ENCODE measurements at places on chromosomes 2 and 18.
A peak's percentile ranks its signal among the peaks of the same experiment; 100 is the strongest.

GRCh38 chr2:188765522-188766470 lies 208.4 kb upstream of the COL3A1 start:
- no peak for DNase-seq

- no peak for DNase-seq
Measured at GRCh38 chr2:21251216-21251980, 127.6 kb downstream of the TDRD15 start.

DNA sequence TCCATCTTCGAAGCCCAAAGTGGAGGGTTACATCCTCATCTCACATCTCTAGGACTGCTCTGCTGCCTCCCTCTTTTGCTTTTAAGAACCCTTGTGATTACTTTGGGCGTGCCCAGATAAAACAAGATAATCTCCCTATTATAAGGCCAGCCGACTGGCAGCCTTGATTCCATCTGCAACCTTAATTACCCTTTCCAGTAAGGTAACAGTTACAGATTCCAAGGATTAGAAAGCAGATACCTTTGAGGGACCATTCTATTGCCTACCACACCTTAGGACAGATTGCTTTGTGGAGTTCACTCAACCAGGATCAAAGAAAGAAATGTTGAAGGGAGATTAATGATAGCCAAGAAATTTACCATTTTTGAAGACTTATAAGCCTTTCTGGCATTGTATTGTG lies 250.8 kb upstream of the ACVR2A start:
- no peak for DNase-seq

DNA sequence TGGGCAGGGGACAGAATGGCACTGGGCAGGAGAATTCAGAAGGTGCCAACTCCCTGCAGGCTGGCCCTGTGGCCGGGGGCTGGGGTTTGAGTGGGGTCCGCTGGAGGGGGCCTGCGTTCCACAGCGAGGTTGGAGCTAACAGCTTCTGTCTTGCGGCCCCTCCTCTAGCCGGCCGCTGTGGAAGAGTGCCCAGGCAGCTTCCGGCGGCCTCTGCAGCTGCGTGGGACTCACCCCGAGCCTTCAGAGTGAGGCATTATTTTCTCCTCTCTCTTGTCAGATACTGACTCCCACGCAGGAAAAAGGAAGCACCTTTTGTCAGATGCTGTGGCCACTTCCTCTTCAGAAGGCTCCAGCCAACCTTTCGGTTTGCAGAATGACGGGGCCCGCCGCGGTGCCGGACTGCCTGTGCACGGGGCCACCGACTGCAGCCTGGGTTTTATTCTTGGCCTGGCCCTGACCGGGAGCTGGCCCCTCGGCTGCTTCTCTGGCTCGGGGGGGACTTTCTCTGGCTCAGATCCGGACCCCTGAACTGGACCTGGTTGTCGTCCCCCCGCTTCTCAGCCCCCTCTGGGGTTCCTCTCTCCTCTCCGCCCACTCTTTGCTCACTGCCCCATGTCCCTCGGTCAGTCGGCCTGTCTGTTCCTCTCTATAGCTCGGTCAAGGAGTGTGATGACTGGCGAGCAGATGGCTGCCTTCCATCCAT lies 40.1 kb downstream of the ARHGAP25 start:
- peak; percentile 72 for DNase-seq

DNA sequence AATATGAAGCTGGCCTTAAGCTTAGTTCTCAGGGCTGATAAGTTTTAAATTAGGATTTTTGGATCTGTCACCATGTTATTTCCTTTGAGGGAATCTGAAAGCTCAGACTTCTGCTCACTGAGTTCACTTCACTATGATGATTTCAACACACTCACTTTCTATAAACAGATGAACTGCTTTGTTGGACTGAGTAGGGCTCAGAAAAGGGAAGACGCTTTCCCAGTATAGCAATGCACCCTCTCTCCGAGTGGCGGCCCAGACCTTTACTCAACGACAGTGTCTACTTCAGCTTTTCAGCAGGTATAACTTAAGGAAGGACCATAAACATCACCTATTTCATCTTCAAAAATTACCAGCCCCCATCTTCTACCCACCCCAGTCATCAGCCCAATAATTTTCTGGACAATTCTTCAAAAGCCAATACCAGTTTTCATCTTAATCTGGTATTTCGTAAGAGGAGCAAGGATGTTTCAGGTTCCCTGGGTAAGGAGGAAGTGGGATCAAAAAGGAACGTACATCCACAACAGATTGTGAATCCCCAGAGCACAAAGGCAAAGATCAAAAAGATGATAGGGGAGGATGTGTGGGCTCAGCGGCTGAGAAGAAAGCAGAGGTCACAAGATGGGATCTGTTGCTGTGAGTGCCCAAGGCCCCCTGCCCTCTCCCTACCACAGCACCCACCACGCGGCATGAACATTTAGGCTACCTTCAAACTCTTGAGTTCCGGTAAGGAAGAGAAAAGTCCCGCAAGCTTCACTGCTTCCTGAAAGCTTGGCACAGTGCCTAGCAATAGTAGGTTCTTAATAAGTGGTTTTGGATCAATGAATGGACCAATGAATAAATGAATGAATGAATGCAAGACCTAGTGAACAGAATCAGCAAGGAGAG lies 41.9 kb downstream of the LPIN2 start:
- peak; percentile 64 for DNase-seq

- no peak for DNase-seq
Measured at GRCh38 chr2:584863-585823, 92.1 kb downstream of the TMEM18 start.

GRCh38 chr2:191280290-191280689 lies 35.1 kb downstream of the MYO1B start:
- no peak for DNase-seq

DNA sequence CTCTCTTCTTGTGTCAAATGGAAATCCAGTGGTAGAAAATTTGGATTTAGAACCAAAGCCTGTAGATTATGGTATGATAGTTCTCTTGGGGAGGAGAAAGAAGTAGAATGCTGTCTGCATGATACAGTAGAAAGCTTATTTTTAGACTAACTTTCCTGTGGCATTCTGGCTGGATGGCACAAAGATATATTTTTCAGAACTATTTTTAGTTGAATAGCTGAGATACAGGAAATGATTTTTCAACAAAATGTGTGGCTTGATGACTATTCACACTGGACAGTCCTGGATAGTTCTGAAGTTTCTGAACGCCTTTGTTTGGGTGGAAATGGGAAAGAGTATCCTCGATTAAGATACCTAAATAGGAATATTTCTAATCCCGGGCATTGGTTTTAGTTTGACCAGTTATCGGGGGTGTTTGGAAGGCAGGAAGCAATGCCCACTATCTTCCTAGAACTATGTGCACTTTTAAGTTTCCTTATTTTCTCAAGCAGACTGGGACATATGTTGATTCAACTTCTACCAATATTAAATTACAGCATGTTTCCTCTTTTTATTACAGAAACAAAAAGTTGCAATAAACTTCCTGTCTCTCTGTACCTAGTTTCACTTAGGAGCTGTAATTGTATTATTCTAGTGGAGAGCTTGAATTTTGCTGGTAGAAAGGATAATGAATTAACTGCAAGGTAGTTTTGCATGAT lies 32.1 kb downstream of the GDF7 start:
- DNase-seq, result no peak

- DNase-seq, result no peak
Measured at GRCh38 chr2:161956738-161957137, 117.3 kb downstream of the DPP4 start.

DNA sequence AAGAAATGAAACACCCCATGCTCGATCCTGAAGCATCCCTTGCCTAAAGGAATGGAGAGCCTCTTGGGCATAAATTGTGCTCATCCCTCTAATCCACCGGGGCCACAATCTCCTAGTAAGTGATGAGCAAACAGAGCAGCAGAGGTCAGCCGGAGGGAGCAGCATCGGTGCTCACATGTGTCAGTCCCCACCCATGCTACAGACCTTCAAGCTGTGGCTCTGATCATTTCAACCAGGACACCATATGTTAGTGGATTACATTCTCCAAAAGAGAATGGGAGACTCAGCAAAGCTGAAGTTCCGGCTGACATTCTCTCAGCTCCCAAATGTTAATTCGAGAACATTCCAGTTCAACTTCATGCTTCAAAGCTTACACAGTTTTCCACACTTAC lies 75.6 kb downstream of the AAK1 start:
- no peak for DNase-seq

GRCh38 chr2:236712961-236713673 lies 143.5 kb downstream of the ACKR3 start:
- DNase-seq, result no peak

- DNase-seq, result peak; percentile 64
Measured at GRCh38 chr2:239443666-239444567, 43.1 kb upstream of the HDAC4 start.

DNA sequence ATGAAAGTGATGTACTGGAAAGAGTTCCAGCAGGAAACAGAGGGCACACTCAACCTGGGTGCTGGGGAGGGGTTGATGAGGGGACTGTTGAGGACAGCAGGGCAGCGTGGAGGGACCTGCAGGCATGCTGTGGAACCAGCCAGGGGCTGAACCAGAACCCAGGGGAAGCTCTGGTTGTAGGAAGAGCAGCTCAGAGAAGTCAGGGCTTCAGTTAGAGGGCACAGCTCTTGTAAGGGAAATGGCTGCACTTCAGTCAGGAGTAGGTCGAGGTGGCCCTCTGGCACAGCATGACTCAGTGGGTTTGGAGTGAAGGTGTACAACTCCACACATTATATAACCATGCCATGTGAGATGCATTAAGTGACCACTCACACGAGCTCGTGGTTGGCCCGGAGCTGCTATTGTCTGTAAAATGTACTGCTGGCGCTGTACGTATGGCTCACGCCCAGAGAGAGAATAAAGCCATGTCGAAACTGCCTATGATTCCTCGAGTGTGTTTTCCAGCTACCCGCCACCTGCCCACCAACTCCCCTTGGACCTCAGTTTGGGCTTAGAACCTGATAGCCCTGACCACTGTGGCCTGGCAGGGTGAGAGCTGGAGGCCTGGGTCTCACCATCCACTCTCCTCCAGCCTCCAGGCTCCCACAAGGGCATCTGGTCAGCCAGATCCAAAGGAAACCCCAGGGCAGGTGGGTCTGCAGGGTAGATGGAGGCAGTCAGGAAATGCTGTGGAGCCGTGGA lies 136.5 kb upstream of the HS6ST1 start:
- no peak for DNase-seq
